Fibroblast of mammary gland (primary cell): ENCODE measurements at places on chromosomes 6 and 20.
A peak's percentile ranks its signal among the peaks of the same experiment; 100 is the strongest.

- DNase-seq, result peak; percentile 44
These were observed 954 bp downstream of the HSD17B8 start for GRCh38 chr6:33205191-33206026.

GRCh38 chr6:122374307-122374706 is 25.1 kb upstream of the HSF2 start:
- no peak for DNase-seq

- peak; percentile 54 for DNase-seq
These were observed 17.1 kb downstream of the RPRD1B start for GRCh38 chr20:38050686-38051085.

DNA sequence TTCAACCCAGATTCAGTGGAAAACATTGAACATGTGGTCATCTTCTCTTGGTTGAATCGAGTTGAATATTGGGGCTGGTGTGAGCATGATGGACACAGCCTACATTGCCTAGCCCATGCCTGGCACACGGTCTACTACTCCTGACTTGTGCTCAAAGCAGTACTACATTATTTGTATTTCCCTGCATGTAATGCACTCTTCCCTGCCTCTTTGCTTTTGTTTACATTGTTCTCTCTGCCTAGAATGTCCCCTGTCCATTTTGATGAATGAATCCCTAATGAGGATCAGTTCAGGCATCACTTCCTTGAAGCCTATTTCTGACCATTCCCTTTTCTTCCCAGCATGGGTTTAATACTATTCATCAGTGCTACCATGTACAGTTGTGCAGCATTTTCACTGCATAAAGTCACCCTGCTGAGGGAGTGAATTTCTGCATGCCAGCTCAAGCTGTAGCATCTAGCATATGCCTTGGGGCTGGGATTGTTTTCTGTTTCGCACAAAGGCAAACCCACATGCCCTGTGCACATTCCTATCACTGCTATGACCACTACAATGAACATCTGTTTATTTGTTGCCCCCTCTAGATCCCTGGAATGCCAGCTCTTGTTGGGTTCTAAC is 75.3 kb upstream of the CCN6 start:
- no peak for DNase-seq

GRCh38 chr20:57199656-57200405 is 66.6 kb downstream of the BMP7 start:
- DNase-seq, result no peak

GRCh38 chr6:100673641-100674040 is 207.5 kb downstream of the ASCC3 start:
- no peak for DNase-seq

- no peak for DNase-seq
These were observed 120.8 kb downstream of the ISM1 start for GRCh38 chr20:13341737-13342393.

GRCh38 chr6:71080826-71081225 is 124.0 kb upstream of the B3GAT2 start:
- DNase-seq, result peak; percentile 90

DNA sequence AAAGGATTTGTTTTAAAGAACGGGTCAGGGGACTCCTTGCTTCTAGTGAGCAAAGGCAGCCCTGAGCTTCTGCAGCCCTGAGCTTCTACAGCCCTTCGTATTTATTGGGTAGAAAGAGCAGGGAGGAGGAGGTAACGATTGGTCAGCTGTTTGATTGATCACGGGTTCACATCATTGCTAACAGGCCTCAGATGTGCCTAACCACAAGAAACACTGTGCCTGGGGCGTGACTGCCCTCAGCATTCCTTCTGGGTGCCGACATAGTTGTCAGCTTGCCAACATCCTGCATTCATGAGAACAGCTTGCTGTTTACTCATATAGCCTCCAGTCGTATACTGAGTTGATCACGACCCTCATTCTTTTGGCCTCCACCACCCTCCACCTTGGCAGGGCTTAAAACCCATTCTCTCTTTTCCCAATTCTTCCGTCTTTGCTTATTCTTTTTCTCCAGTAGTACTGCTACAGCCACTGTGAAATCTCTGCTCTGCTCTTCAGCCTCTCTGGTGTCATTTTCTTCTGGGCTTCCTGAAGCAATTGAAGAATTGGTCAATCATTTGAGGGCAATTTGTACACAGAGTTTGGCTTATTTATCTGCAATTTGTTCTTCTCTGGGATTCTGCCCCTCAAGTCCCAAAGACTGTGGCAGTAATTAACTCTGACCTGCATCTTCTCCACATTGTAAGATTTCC is 25.4 kb upstream of the NOP56 start:
- peak; percentile 91 for DNase-seq
